GM12878 (cell line): ENCODE measurements at places on chromosomes 3 and 15. TPM values are rescaled to one million over a fixed set of nuclear protein-coding genes. Genes with fewer than 3 reads are reported as not detected.

GRCh38 chr15:79045041-79045440 lies 45.5 kb downstream of the RASGRF1 start:
- DNase-seq, result no peak

- DNase-seq, result no peak
These were observed 59.3 kb downstream of the ADCY5 start for GRCh38 chr3:123389628-123389918.

GRCh38 chr15:63997715-63998442 lies 48.4 kb downstream of the DAPK2 start:
- DNase-seq, result no peak

GRCh38 chr3:100682854-100683760 lies 26.2 kb upstream of the TFG start:
- DNase-seq, result no peak

- DNase-seq, result no peak
These were observed 60.8 kb upstream of the HES1 start for GRCh38 chr3:194075088-194075615.

DNA sequence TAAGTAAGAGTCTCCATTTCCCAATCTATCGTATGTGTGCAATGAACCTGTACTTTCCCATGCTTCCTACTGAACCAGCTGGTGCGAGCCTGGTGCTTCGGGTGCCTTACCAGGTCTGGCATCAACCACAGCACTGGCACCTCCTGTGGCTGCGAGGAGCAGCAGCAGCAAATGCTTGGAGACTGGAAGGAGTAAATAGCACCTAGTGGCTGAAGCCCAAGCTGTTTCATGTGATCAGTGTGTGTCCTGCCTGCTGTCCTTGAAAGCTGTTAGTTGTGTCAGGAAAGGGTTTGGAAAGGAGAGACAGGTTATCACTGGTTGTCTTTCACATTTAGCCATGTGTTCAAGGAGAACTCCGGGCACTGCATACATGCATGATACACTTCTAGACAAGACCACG lies 31.8 kb downstream of the PCOLCE2 start:
- DNase-seq, result no peak

DNA sequence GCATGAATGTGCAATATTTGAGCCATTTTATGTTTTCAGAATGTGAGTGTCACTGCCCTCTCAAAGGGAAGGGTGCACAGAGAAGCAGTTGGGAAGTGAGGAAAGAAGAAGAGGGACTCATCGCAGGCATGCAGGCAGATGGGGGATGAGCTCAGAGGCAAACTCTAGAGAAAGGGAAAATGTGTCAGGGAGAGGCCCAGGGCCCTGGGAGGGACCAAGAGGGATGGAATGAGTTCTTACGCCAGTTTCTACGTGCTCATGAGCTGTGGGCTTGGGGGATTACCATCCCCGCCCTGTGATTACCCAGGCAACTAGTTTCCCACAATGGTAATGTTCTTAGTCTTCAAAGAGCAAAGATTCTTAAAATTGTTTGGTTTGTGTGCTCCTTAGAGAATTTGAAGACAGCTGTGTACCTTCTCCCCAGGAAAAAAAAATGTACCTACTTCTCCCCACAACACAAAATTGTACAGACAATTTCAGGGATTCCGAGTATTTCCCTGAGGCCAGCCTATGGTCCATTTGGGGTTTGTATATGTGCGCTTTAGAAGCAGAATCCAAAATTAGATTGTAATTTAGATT lies 17.8 kb downstream of the GCSAM start:
- peak; percentile 96 for DNase-seq

DNA sequence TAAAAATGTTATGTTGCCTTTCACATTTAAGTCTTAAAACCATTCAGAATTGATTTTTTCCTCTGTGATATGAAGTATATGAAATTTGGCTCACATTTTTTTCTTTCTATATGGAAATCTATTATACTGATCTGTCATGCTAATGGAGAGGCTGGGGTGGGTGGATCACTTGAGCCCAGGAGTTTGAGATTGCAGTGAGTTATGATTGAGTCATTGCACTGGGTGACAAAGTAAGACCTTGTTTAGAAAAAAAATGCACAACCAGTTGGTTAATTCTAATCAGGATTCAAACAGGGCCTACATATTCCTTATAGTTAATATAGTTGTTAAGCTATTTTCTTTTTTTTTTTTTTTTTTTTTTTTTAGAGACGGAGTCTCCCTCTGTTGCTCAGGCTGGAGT lies 230.5 kb downstream of the MFSD1 start:
- DNase-seq, result no peak

DNA sequence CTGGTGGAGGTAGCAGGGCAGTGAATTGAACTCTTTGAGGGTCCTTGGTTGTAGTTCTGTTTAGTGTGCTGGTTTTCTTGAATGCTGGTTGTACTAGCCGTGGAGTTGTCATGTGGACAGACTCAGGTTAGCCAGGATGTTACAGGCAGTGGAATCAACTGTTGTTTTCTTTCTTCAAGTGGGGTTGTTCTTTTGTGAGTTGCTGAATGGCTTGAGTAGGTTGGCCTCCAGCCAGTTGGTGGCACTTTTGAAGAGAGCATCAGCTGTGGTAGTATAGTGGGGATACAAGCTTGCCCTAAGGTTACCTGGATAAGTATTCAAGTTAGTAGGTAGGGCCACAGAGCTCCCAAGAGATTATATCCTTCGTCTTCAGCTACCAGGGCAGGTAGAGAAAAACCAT lies 31.8 kb upstream of the RARB start:
- DNase-seq, result no peak

Gene EPB42
- not detected in 2 replicates for total RNA-seq
